Cortex of kidney (tissue), 1 donor: ENCODE measurements at places on chromosomes 6 and 20.

DNA sequence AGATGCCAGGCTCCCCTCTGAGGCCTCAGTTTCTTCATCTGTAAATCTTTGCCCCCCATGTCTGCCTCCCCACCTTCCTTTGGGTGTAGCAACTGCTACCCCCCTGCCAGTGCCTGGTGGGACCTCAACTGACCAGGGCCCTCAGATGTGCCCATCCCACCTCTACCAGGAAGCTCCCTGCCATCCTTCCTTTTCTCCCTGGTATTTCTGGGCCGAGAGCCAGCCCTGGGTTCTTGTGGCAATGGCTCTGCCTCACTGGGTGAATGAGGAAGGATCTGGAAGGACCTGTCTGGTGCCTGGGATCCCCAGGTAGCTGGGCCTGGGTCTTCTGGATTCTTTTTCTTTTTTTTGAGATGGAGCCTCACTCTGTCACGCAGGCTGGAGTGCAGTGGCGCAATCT lies 141.1 kb upstream of the RNF24 start:
- DNase-seq: no peak

- DNase-seq: no peak
Measured at GRCh38 chr20:52411611-52412010, 220.0 kb upstream of the ZFP64 start.

DNA sequence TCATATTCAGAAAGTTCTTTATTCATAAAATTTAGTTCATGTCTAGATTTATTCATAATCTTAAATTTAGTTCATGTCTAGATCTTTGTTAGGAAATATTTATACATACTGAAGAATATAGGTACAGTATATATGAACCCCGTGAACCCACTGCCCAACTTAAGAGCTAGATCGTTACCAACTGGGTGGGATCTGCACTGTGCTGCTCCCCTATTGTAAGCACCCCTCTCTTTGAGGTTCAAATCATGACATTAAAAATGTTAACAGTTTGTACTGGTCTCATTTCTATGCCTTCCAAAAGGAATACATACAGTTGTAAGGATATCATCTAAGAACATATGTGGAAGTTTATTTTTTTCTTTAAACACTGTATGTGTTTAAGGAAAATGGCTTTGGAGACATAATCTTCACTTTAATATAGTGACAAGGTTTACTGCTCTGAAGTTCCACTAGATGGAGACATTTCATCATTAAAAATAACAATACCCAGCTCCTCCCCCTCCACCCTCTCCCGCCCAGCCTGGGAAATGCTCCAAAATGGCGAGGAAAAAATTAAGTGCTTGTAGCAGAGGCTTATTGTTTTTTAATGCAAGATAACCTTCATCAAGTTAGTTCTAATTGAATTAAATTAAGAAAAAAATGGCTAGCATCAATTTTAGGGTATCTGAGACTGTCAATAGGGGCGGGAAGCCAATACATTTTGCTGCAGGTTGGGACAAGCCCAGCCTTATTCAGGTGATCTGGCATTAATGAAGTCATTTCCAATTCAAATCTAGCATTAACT lies 104.1 kb upstream of the TRAF3IP2 start:
- DNase-seq: no peak

- DNase-seq: no peak
Measured at GRCh38 chr6:49003348-49003747, 459.7 kb downstream of the MMUT start.

GRCh38 chr6:161295784-161296183 lies 21.9 kb upstream of the AGPAT4 start:
- no peak for DNase-seq

DNA sequence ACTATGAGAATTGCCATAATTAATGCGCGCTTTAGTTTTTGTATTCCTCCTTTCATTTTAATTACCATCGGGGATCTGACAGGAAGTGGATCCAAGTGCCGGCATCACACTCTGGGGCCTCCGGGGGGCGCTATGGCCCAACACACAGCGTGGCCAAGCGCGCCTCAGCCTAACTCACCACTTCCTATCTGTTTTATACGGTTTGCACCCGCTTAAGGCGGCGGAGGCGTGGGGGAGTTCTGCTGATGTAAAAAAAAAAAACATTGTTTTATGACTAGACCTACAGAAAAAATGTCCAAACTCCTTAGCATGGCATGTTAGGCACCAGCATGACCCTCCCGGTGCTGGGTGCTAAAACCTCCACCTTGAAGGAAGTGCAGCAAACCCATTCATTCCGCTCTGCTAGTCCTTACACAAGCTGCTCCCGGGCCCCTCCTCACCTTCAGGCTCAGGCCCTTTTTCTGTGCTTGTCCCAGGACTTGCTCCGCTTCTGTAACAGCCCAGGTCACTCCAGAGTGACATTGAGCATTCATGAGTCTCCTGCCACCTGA lies 4.5 kb upstream of the EBF4 start:
- no peak for DNase-seq

- no peak for DNase-seq
Measured at GRCh38 chr20:8470156-8470555, 338.1 kb downstream of the PLCB1 start.

- DNase-seq: no peak
Measured at GRCh38 chr20:4074877-4075455, 59.6 kb upstream of the RNF24 start.

DNA sequence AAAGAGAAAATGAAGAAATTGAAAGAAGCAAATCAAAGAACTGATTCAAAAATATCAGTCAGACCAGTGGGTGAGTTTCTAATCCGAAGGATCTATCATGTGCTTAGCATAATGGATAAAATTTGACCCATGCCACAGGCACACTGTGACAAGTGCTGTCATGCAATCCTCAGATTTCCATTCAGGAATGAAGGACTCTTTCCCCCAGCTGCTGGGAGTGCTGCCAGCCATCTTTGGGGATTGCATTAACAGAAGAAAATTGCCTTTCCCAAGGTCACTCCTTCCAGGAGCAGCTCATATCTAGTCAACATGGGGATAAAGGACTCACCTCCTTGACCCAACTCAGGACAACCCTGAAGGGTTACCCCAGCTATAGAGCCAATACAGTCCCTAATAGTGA lies 316.7 kb upstream of the TBX18 start:
- no peak for DNase-seq

- no peak for DNase-seq
Measured at GRCh38 chr6:126308362-126308761, 31.6 kb upstream of the CENPW start.

DNA sequence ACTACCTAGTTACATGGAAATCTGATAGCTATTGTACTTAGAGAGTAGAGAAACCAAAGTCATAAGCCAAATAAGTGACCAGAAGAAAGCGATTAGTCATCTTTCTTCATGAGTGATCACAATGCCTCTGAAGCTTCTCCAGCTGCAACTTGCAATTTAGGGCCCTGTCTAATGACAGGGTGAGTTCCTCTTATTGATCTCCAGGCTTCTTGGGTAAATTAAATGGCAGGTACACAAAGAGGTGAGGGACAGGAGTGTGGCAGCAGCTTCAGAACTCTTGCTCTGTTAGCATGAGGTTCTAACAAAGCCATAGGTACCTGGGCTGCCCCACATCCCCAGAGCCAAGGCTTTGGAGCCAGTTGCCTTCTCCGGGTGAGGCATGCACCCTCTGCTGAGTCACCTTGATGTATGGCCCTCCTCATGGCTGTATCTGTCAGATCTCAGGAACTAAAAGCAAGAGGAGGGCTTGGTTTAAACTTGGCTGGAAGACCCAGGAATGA lies 60.8 kb downstream of the PRDM1 start:
- no peak for DNase-seq

DNA sequence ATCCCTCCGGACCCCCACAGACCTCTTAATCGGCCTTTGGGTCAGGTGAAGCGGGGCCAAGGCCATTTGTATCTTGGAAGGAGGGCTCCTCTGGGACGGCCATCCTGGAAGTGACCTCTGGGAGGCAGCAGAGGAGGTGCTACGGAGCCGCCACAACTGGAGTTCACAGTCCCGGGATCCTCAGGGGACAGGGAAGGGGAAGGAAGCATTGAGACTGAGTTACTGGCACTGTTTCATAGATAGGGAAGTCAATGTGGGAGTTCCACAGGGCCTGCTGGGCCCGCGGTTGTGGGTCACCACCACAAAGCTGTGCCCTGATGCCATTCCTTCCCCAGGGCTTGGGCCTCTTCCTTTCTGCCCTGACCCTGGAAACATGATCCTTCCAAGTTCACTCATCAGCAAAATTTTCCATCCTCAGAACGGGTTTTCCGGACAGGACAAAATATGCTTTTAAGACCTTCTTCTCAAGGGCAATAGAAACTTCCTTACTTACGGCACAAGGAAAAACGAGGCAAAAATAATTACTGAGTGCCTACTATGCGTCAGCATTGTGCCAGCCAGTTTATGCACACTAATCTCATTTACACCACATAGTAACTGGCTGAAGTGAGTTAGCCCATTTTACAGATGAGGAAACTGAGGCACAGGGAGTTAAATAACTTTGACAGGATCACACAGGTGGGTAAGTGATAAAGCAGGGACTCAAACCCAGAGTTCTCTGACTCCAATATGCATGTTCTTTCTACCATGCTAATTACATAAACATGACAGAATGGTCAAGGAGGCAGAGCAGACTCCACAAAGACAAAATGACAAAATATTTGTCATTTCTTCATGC lies 143.8 kb downstream of the UNC5CL start:
- no peak for DNase-seq

DNA sequence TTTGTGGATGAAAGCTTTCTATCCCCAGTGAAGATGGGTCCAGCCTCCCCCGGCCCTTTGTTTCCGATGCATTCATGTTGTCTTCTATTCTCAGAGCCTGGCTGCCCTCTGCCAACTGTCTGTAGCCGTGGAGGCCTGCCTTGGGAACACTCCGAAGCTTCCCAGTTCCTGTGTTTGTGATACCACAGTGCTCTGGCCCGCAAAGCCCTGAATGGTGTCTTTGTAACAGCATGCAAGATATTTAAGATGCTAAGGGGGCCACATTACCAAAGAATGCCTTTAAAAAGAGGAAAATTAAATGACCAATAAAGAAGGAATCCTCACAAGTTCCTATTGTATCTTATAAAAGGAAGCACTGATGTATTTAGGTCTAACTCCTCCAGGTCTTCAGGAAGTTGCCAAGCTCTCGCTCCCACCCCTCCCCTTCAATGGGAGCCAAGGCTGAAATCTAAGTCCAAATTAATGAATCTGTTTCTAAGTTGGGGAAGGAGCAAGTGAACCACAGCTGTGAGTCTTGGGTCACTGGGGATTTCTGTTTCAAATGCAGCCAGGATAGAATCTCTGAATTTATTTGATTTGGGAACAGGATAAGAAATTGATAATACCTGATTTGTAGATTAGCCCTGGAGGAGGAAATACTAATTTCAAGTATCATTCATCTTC lies 596.1 kb downstream of the QKI start:
- DNase-seq: no peak

- no peak for DNase-seq
Measured at GRCh38 chr20:2946988-2947961, 74.0 kb downstream of the PTPRA start.

DNA sequence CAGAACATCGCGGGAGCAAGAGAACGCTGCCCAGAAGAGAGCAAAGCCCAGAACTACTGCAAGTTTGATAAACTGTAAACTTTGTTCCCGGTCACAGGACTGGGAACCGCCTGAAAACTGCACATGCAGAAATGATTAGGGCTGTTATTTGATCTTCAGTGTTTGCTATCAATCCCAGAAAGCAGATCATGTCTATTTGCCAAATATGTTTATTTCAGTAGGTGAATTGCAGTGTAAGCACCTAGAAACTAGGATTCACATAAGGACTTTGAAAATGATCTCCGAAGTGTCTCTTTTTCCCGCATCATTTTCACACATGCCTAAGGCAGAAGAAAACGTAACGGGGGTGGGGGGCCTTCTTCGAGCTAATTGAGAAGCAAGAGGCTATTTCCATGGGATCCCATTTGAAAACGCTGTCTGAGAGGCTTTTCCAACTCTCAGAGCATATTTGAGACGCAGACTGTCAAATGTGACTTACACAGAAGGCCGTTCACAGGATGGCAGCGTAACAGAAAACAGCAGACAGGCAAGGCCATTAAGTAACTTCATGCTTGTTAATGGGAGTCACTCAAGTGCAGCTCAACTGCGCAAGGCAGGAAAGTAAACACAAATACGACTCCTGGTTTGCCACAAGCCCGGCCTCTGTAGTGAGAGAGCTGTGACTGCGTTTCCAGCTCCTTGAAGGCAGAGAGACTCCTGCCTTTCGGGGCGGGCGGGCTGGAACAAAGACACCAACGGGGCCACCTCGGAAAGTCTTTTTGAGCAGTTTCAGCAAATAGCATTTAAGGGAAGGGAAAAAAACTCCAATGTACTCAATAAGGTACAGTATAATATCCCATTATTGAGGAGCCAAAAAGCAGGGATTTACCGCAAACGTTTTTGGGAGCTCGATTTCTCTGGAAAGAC lies 144.7 kb upstream of the ZNF217 start:
- no peak for DNase-seq

DNA sequence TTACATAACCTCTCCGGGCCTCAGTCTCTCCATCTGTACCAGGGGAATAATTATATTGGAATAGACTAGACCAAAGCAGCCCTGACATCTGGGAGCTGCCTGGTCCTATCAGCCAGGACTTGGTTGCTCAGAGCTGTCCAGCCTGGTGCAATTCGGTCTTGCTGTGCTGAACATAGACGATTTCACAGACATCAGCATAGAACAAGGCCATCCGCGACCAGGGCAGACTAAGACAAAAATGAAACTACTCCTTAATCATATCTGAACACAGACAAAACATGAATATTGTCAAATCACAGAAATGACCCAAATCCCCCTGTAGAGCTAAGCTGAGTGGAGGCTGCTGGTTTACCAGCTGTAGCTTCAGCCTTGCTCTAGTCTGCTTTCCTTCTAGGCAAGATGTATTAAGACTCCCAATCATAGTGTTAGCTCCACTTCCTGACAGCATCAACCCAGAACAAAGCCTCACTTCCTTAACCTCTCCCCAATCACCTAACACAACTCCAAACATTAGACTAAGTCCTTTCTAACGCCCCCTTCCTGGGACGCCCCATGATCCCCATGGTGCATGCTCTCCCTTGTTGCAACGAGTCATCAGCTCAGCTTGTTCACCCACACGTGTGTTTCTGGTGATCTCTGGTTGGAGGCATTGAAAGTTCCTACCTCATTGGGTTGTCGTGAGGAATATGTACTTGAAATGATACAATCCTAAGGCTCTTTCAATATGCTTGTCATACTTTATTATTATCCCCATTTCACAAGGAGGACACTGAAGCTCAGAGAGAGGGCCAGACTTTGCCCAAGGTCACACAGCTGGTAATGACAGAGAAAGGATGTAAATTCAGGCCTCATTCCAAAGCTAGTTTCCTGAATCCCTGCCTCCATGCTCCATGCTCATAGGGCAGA lies 3.5 kb upstream of the MAPK13 start:
- no peak for DNase-seq

- no peak for DNase-seq
Measured at GRCh38 chr6:122511193-122511924, 39.8 kb upstream of the SERINC1 start.

GRCh38 chr6:164210783-164211182 lies 796.3 kb downstream of the QKI start:
- DNase-seq: no peak
